T-helper 17 cell (primary cell): ENCODE measurements at places on chromosomes 1 and 21. TPM values are rescaled to one million over a fixed set of nuclear protein-coding genes. Genes with fewer than 3 reads are reported as not detected.

HHIPL2 gene
- total RNA-seq, result 0.27 TPM

HS2ST1 gene
- total RNA-seq, result 11.7 TPM

LDLRAD1 gene
- not detected for total RNA-seq

PERM1 gene
- not detected for total RNA-seq

GRCh38 chr1:202189001-202189790 is 4.4 kb upstream of the LGR6 start:
- H3K27me3 ChIP-seq, result peaks cover 35% of the 10 kb centered on the region
- peaks cover 10% of the 10 kb centered on the region for H3K4me1 ChIP-seq
- no peaks in the 10 kb centered on the region for H3K36me3 ChIP-seq
- DNase-seq, result peak; percentile 64
- no peak overlapping the region for H3K4me3 ChIP-seq
- H3K27ac ChIP-seq, result peak overlapping the region; percentile 9

- no peaks in the 10 kb centered on the region for H3K36me3 ChIP-seq
- H3K4me3 ChIP-seq, result no peak overlapping the region
- H3K27ac ChIP-seq, result no peak overlapping the region
- H3K27me3 ChIP-seq, result peaks cover 5% of the 10 kb centered on the region
Observed at GRCh38 chr1:200525090-200525987, 95.2 kb downstream of the KIF14 start.

GRCh38 chr21:30227633-30228404 is 11.9 kb upstream of the CLDN8 start:
- H3K27me3 ChIP-seq, result no peaks in the 10 kb centered on the region
- no peaks in the 10 kb centered on the region for H3K4me1 ChIP-seq
- no peak overlapping the region for H3K27ac ChIP-seq
- H3K4me3 ChIP-seq, result no peak overlapping the region
- H3K36me3 ChIP-seq, result no peaks in the 10 kb centered on the region

- H3K4me3 ChIP-seq, result no peak overlapping the region
- H3K36me3 ChIP-seq, result peaks cover 2% of the 10 kb centered on the region
- H3K4me1 ChIP-seq, result peaks cover 17% of the 10 kb centered on the region
- H3K27ac ChIP-seq, result peak overlapping the region; percentile 9
- no peak for DNase-seq
- H3K27me3 ChIP-seq, result peaks cover 31% of the 10 kb centered on the region
Observed at GRCh38 chr1:116127848-116128540, 16.8 kb downstream of the MAB21L3 start.

DNA sequence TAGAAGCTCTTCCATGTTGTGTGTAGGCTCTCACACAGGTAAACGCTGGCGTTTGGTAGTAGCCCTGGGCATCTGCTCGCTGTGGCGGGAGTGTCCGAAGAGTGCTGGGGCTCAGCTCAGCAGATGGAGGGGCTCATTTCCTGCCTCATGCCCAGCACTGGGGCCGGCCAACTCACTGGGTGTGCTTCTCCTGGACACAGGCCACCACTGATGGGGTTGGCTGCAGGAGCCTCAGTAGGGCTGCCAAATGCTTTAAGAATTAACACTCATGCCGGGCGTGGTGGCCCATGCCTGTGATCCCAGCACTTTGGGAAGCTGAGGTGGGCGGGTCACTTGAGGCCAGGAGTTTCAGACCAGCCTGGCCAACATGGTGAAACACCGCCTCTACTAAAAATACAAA is 20.9 kb downstream of the UQCRHL start:
- H3K27ac ChIP-seq, result no peak overlapping the region
- peaks cover 31% of the 10 kb centered on the region for H3K27me3 ChIP-seq
- no peak for DNase-seq
- no peak overlapping the region for H3K4me3 ChIP-seq
- peaks cover 5% of the 10 kb centered on the region for H3K4me1 ChIP-seq

- no peak overlapping the region for H3K4me3 ChIP-seq
- H3K27ac ChIP-seq, result peak overlapping the region; percentile 96
- peaks cover 43% of the 10 kb centered on the region for H3K4me1 ChIP-seq
- no peaks in the 10 kb centered on the region for H3K27me3 ChIP-seq
- no peak for DNase-seq
- peaks cover 4% of the 10 kb centered on the region for H3K36me3 ChIP-seq
Observed at GRCh38 chr1:160459687-160460086, 59.3 kb downstream of the VANGL2 start.

DNA sequence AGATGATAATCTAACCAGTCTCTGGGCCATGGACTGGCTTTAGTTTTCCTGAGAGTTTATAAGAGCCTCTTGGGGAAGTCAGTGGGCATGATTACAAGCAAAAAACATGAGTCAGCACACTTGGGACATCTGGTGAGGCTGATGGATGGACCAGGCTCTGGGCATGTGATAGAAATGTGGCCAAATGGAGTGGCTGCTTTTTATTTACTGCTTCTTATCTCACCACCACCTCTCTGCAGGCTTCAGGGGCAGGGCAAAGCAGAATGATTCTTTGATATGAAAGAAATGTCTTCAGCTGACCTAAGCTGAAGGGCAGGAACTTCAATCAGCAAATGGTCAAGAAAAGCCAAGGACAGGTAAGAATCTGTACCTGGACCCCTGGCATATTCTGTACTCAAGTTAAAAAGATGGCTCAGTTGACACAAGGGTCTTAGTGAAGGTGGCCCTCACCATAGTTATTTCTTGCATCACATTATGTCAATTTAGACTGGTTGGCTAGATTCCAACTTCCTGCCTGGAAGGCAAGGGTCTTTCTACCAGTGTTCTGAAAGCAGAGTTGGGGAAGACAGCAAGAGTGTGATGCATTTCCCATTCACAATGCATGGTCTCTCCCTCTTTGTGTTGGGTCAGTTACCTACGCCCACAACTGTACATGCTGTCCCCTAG is 162.8 kb downstream of the FASLG start:
- H3K27ac ChIP-seq, result no peak overlapping the region
- no peak for DNase-seq
- peaks cover 24% of the 10 kb centered on the region for H3K4me1 ChIP-seq

GRCh38 chr1:14672005-14672404 is 73.5 kb downstream of the KAZN start:
- no peaks in the 10 kb centered on the region for H3K4me1 ChIP-seq
- no peak overlapping the region for H3K27ac ChIP-seq
- no peaks in the 10 kb centered on the region for H3K36me3 ChIP-seq
- no peak for DNase-seq

DNA sequence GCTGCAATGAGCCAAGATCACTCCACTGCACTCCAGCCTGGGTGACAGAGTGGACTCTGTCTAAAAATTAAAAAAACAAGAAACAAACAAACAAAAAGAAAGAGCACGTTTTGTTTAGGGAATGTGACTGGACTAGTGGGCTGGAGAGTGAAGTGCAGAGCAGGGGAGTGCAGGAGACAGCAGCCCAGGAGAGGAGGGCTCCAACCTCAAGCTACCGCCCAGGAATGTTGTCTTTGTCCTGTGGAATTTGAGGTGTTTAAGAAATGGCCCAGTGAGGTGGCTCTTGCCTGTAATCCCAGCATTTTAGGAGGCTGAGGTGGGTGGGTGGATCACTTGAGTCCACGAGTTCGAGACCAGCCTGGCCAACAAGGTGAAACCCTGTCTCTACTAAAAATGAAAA is 42.4 kb upstream of the MTF2 start:
- no peaks in the 10 kb centered on the region for H3K36me3 ChIP-seq
- no peaks in the 10 kb centered on the region for H3K27me3 ChIP-seq
- DNase-seq, result no peak
- no peak overlapping the region for H3K4me3 ChIP-seq
- H3K4me1 ChIP-seq, result peaks cover 4% of the 10 kb centered on the region

- H3K4me1 ChIP-seq, result peaks cover 41% of the 10 kb centered on the region
- no peaks in the 10 kb centered on the region for H3K36me3 ChIP-seq
- H3K4me3 ChIP-seq, result peak overlapping the region; percentile 63
- DNase-seq, result no peak
- H3K27ac ChIP-seq, result peak overlapping the region; percentile 93
- H3K27me3 ChIP-seq, result no peaks in the 10 kb centered on the region
Observed at GRCh38 chr1:40344597-40344996, 27.5 kb upstream of the COL9A2 start.
